Cardiac septum (tissue), 1 donor: ENCODE measurements at places on chromosomes 3 and 15. TPM values are rescaled to one million over a fixed set of nuclear protein-coding genes. Genes with fewer than 3 reads are reported as not detected.

DNA sequence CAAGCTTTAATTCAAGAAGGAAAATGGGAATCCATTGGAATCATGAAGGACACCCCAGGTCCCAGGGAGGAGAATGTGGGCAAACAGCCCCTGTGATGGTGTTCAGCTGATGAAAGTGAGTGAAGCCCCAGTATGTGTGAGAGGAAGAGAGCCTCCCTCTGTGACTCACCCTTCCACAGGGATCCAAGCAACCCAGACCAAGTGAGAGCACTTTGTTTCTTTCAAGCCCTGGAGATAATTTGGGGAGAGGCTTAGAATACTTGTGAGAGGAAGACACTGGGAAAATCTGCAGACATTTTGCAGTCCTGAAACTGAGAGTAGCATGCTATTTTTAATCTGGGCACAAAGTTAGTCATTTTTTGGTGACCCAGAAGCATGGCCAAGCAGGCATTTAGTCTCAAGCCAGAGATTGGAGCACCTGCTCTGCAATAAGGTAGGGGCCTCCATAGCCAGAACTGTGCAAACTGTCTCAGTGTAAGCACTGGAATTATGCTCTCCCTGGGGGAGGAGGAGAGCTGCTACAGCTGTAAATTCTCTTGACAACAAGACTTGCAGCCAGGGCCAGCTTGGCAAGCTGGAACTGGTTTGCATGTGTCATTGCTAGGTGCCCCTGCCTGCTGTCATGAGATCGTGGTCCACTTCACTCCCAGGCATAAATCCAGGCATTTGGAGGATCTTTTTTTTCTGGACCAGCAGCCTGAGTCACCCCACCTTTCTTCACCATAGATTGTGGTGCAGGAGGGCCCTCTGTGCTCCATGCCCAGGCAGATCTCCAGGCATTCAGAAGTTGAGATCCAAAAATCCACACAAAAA is 537.8 kb upstream of the DPPA4 start:
- no peak for DNase-seq

DNA sequence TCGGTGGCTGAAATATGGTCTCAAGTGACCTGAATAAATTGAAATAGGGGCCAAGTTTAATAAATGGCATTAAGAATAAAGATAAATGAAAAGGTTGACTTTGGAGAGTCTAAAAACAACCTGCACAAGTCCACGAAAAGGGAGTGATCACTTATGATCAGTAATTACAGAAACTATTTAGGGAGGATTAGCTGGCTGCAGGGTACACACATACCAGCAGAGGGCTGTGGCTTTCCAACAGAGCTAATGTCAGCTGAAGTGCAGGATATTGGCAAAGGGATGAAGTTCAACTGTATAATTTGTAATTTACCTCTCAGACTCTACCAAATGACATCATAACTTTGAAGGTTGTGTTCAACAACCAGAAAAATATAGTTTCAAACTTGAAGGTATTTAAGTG is 86.8 kb downstream of the SYNPR start:
- no peak for DNase-seq

CHRFAM7A gene
- 3.8 TPM for total RNA-seq

DNA sequence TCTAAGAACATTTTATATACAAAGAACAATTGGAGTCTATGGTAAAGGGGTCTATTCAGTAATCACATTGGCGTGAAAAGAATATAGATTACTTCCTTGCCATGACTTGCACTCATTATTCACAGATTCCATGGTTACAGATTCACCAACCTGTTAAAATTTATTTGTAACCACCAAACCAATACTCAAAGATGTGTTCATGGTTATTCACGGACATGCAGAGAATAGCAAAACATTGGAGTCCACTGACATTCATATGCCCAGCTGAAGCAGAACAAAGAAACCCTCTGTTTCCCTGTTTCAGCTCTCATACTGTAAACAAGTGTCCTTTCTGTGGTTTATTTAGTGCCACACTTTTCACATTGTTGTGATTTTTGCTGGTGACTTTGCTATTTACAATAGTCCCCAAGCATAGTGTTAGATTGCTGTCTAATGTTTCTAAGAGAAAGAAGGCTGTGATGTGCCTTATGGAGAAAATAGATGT is 185.8 kb upstream of the TTC14 start:
- DNase-seq = no peak

- no peak for DNase-seq
These were observed 8.5 kb upstream of the FANCD2 start for GRCh38 chr3:10017636-10018292.

PCLAF gene
- total RNA-seq = 0.19 TPM

GRCh38 chr3:194843556-194843955 is 157.9 kb downstream of the FAM43A start:
- DNase-seq = no peak

- no peak for DNase-seq
These were observed 442.9 kb downstream of the MCTP2 start for GRCh38 chr15:94674296-94674695.

GRCh38 chr3:50327129-50327528 is 894 bp downstream of the TUSC2 start:
- DNase-seq = no peak
